ENCODE measurements at places on chromosomes 1 and 21.

GRCh38 chr1:53625049-53625448, 113.9 kb downstream of the GLIS1 start:
- DNase-seq = no peak

- no peak for DNase-seq
Measured at GRCh38 chr1:92949937-92950817, 11.1 kb downstream of the DIPK1A start.

- DNase-seq = no peak
Measured at GRCh38 chr1:41764656-41765055, 154.1 kb downstream of the HIVEP3 start.

DNA sequence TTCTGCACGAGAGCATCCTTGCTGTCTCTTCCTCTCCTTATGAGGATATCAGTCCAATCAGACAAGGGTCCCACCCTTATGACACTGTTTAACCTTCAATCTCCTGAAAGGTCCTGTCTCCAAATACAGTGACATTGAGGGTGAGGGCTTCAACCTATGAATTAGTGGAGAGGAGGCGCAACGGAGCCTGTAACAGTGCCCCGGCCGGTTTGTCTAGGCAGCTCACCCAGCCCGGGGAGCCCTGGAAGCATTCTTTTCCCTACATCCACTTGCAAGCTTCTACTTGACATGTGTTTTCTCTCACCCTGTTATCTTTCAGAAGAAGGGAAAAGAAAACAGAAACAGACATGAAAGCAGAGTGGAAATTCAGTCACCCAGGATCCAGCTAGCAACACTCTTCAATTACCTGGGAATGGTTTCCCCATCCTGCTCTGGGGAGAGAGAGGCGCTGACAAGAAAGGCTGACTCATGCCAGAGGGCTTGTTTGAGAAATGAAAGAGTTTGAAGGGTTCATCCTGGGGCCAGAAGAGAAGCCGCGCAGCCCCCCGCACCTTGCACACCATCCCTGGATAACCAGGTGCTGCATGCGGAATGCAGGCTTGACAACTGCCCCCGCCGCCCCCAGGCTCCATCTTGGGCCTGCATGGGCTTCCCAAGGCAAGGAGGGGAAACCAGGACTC, 394.9 kb downstream of the NPHP4 start:
- no peak for DNase-seq

- no peak for DNase-seq
Measured at GRCh38 chr1:145747398-145748247, 28.3 kb downstream of the CD160 start.

GRCh38 chr1:26161415-26162219, 2.7 kb downstream of the FAM110D start:
- peak; percentile 55 for DNase-seq

GRCh38 chr1:63843010-63843409, 69.2 kb downstream of the ROR1 start:
- no peak for DNase-seq

GRCh38 chr1:185674201-185674600, 60.0 kb upstream of the HMCN1 start:
- no peak for DNase-seq

GRCh38 chr1:214402613-214403083, 121.7 kb downstream of the SMYD2 start:
- DNase-seq = no peak

DNA sequence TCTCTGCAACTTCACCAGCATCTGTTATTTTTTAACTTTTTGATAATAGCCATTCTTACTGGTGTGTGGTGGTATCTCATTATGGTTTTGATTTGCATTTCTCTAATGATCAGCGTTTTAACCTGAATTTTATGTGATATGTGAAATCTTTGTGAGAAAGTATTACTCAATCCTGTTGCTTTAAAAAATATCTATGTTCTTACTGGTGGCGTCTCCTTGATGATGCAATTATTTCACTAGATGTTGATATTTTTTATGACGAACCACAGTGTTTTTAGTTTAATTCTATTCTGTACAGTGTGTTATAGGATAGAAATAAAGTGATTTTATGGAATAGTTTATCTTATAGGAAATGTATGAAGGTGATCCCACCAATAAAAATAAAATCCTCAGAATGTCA, 54.7 kb upstream of the GPR88 start:
- no peak for DNase-seq

GRCh38 chr1:223853275-223853674, 7.5 kb upstream of the TP53BP2 start:
- no peak for DNase-seq

GRCh38 chr1:96409087-96409486, 312.5 kb upstream of the PTBP2 start:
- no peak for DNase-seq

GRCh38 chr1:225998560-225999226, 450 bp downstream of the SDE2 start:
- DNase-seq = no peak

DNA sequence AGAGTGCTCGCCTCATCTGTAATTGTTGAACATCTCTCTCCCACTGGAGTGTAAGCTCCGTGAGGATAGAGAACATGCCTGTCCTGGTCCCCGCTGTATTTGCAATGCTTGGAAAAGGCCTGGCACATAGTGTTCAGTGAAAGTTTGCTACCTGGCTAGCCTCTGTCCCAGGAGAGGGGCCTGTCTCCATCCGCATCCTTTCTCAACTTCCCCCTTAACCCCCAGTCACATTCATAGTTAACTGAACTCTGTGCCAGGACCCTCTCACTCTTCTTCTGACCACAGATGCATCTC, 15.2 kb downstream of the SPOCD1 start:
- DNase-seq = no peak

GRCh38 chr1:44418022-44418673, 13.1 kb downstream of the RNF220 start:
- DNase-seq = no peak

DNA sequence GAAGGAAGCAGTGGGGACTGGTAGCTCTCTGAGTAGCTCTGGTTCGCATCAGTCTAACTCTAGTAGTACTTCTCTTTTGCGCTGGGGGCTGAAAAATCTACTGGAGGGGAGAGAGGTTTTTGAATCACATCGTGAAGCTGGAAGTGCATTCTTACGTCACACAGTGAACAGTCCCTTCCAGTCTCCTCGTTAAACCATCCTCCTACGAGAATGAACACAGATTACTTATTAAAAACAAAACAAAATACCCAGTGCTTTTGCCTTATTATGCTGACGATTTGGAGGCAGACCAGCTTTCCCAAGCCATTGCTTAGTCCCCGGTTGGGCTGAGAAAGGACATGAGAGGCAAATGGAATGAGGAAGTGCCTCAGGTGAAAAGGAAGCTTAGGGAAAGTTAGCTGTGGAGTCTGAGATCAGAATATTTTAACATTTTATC, 16.1 kb downstream of the HUNK start:
- no peak for DNase-seq

DNA sequence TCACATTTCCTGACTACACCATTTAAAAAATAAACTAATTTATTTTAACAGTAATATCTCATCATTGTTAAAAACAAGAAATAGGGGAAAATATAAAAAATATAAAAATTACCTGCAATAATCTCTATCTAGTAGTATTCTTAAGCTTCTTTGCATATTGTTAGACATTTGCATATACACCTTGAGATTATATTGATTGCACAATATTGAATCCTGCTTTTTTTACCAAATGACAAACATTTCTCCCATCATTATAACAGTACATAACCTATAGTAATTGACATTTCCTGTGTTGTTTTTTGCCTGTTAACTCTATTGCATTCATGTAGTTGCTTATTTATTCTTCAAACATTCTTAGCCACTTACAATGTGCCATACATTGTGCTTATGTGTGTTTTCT, 11.7 kb upstream of the CR1L start:
- no peak for DNase-seq

All from activated naive CD4-positive, alpha-beta T cell treated with anti-CD3 and anti-CD28 coated beads, Interleukin-2, amount 50 U/mL, for 16 hours (primary cell).